HuH-7 (cell line): ENCODE measurements at places on chromosomes 5 and 9.

DNA sequence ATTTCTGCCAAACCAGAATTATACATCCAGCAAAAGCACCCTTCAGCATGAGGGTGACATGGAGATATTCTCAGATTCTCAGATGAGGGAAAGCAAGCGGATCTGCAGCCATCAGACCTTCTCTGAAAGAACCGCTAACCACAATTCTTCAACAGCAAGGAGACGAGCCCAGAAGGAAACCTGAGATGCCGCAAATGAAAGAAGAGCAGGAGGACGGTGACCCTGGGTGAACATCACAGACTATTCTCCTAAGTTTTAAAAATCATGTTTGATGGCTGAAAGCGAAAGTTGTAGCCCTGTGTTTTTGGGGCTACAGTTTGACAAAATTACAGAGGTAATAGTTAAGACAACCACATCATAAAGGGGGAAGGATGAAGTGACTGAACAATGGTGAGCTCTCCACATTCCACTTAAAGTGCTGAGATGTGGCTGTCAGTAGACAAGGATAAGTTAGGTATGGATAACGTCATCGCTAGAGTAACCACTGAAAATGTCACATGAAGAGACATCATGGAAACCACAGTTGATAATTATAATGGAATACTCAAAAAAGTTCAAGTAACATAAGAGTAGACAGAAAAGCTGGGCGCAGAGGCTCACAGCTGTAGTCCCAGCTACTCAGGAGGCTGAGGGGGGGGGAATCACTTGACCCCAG, 31.5 kb upstream of the NSMF start:
- DNase-seq: no peak

- DNase-seq: no peak
These were observed 168.7 kb downstream of the TTC39B start for GRCh38 chr9:15138357-15138686.

GRCh38 chr9:68644831-68645230, 60.2 kb upstream of the PIP5K1B start:
- no peak for DNase-seq

GRCh38 chr9:128182893-128183588, 8.3 kb downstream of the CIZ1 start:
- DNase-seq: no peak

DNA sequence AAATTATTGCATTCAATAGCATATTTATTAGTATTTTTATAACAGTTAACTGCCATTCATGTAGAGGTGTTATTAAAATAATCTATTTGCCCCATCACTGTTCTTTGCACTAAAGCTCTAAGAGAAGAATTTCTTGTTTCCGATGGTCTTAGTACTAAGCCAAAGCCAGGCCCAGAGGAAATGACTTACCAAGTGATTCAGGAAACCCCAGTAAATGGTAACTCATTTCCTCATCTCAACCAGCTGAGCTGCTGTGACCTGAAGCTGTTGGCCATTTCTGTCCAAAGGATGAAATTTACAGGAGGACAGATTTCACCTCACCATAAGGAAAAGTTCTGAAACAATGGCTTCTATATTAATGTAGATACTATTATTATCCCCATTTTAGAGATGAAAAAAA, 117.0 kb downstream of the PIK3R1 start:
- DNase-seq: no peak

DNA sequence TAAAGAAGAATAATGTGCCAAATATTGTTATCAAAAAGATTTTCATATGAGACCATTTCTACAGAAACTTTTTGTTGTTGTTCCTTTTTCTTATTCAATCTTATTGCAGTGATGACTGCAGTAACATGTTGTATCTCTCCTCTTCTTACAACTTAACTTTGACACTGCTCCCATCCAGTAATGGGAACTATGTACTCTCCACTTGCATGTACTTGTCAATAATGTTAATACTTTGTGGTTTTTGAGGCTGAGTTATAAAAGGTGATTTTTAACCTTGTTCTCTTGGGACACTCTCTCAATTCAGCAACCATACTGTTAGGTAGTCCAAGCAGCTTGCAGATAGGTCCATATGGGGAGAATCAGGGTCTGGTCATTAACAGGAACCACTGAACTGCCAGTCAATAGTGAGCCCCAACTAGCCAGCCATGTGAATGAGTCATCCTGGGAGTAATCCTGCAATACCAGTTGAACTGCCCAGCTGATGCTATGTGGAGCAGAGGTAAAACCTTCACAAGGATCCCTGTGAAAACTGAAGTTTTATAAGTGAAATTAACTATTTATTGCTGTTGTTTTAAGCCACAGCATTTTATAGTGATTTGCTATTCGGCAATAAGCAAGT, 199.6 kb upstream of the DAB2 start:
- peak; percentile 58 for DNase-seq
